Progenitor cell of endocrine pancreas (in vitro differentiated cells): ENCODE measurements at places on chromosomes 1 and 21. TPM values are rescaled to one million over a fixed set of nuclear protein-coding genes. Genes with fewer than 3 reads are reported as not detected.

The SEC16B gene
- total RNA-seq: 0.67 and 1.5 TPM in 2 replicates

The MSTO1 gene
- 53.4 and 62.1 TPM in 2 replicates for total RNA-seq

The LAMC1 gene
- total RNA-seq: 72.9 and 77.3 TPM in 2 replicates

The DNASE2B gene
- 0.26 and 0.36 TPM in 2 replicates for total RNA-seq

GRCh38 chr1:68979891-68980290 is 483.0 kb upstream of the DEPDC1 start:
- no peak for DNase-seq

DNA sequence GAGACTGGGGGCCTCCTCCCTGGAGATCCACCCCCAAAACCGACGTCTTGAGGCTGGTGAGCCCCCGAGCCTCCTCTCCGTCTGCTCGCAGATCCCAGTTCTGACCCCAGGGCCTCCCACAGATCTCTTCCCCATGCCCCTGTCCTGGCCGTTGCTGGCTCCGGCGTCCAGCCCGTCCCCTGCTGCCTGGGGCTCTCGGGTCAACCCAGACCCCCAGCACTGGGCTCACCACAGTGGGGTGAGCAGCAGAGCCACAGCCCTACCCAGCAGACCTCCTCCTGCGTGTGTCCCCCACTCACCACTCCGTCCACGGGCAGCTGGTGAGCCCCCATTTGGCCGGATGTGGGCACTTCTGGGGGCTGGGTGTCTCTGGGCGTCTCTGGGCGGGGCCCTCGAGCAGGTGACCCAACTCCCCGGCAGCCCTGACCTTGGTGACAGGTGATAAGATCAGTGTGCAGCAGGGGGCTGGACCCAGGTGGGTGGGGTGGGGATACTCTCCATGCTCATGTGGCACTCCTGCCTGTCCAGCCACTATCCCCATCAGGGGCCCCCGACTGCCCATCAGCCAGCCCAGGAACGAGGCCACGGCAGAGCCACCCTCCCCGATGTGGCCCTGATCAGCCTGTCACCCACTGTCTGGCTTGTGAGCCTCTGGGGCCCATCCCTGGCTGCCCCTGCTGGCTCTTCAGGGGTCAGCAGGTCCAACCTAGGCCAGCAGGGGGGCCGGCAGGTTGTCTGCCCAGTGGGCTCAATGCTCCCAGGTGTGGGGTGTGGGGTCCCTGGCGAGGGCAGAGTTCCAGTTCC is 709 bp downstream of the TNFRSF14 start:
- no peak for DNase-seq

DNA sequence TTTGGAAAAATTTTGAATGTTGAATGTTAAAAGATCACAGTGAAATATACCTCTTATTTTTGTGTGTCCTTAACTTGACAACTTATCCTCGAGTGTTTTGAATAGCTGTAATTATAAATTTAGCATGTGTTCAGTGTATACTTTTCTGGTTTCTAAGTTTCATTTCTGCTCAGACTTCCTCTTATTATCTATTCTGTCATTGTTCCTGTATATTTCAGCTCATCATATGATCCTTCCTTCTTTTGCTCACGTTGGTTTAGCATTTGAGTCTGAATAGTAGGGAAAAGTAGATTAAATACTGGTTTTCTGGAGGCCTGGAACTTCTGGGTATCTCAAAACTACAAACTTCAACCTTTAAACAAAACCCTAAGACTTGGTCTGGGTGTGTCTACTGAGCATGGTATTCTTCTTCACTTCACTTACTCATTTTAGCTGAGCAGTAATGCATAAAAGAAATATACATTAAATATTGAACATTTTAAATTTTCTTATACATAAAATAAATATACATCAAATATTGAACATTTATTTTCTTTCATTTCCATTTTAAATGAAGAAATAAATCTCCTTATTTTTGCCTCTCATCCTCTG is 3.3 kb upstream of the ATP6V1G3 start:
- DNase-seq: no peak

- no peak for DNase-seq
Measured at GRCh38 chr1:217090060-217090911, 367.1 kb upstream of the ESRRG start.

DNA sequence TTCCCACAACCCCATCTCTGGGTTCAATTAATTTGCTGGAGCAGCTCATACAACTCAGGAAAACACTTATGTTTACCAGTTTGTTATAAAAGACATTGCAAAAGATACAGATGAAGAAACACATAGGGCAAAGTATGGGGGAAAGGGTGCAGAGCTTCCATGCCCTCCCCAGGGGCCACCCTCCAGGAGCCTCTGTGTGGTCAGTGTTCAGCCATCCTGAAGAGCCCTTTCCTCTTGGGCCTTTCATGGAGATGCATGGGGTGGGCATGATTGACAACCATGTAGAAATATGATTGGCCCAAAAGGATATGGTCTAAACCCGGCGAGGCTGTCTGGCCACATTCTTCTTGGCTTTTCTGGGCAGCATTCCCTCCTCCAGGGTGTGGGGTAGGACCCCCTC is 56.8 kb upstream of the PDE9A start:
- no peak for DNase-seq

DNA sequence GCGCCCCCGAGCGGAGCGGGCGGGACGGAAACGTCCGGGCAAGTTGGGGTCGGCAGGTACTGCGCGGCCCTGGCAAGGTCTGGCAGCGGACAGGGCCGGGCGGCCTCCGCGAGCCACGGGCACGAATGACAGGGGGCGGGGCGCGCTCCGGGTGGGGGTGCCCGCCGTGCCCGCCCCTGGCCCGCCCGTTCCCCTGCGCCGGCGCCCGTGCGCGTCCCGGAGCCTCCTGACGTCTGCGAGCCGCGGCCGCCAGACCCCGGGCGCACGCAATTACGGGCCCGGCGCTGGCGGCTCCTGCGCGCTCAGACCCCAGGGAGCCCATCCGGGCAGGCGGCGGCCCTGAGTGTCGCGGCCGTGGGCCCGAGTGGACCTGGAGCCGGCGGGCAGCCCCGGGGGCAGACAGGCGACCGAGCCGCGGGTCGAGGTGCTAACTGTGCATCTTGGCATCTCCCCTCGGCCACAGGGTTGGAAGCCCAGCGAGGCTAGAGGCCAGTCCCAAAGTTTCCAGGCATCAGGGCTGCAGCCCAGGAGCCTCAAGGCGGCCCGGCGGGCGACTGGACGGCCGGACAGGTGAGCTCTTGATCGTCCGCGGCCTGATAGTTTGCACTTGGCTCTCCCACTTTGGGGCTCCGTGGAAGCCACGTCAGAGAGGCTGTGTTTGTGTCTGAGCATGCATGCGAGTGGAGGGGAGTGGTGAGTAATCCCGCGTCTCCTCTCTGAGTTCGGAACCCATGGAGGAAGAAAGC is 918 bp downstream of the MIB2 start:
- DNase-seq: no peak

GRCh38 chr1:30476476-30476875 is 246.9 kb downstream of the MATN1 start:
- DNase-seq: no peak

DNA sequence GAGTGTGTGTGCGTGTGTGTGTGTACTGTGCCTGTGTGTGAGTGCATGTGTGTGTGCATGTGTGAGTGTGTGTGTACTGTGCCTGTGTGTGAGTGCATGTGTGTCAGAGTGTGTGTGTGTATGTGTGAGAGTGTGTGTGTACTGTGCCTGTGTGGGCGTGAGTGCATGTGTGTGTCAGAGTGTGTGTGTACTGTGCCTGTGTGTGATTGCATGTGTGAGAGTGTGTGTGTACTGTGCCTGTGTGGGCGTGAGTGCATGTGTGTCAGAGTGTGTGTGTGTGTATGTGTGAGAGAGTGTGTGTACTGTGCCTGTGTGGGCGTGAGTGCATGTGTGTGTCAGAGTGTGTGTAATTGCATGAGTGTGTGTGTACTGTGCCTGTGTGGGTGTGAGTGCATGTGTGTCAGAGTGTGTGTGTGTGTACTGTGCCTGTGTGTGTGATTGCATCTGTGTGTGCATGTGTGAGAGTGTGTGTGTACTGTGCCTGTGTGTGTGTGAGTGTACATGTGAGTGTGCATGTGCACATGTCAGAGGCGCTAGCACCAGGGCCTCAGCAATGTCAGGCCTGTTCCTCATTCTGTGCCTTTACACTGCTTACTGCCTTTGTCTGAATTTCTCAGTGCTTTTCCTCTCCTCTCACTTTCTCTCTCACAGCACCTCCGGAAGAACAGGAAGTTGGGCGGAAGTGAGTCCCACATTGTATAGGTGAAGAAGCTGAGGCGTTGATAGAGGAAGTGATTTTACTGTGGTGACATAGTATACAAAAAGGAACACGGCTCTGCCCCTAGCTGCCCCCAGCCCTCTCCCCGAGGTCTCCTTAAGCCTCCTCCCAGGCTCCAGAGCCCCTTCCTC is 4.9 kb downstream of the SLC5A9 start:
- DNase-seq: no peak

- DNase-seq: no peak
Measured at GRCh38 chr1:186188004-186188539, 187.0 kb downstream of the TPR start.

DNA sequence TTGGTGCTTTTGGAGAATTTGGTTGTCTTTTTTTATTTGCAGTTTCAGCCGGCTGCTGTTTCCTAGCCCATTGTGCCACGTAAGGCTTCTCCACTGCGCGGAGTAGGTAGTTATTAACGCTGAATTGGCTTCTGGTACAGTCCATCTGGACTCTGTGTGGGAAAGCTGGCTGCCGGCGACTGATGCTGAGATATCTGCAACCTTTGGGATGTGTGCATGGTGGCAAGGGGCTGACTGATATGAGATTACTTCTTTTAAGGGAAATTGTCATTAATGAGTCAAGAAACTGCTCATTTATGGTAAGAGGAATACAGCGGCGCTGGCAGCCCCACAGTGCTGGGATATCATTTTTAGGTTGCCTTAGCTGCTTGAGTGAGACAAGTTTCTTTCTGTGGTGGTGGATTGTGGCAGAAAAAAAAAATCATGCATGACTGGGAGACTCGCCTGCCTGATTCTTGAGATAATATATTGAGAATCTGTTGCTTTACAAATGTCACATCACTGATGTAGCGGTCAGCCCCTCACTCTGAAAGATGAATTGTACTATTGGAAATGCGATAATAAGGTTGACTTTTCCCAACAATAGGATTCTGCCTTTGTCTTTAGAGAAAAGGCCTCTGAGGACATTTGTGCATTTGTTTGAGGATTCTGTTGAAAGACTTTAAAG is 2.5 kb upstream of the ELAVL4 start:
- DNase-seq: no peak

DNA sequence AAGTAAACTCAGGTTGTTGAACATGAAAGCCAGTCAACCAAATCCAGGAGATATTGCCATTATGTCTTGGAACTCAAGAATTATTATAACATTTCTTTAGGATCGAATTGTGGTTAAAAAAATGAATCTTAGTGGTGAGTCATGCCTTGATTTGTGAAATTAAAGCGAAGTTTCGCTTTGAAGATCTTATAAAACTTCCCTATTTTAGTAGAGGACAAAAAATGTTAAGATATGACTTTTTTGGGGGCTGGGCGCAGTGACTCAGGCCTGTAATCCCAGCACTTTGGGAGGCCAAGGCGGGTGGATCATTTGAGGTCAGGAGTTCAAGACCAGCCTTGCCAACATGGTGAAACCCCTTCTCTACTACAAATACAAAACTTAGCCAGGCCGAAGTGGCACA is 39.5 kb upstream of the PTBP2 start:
- no peak for DNase-seq

DNA sequence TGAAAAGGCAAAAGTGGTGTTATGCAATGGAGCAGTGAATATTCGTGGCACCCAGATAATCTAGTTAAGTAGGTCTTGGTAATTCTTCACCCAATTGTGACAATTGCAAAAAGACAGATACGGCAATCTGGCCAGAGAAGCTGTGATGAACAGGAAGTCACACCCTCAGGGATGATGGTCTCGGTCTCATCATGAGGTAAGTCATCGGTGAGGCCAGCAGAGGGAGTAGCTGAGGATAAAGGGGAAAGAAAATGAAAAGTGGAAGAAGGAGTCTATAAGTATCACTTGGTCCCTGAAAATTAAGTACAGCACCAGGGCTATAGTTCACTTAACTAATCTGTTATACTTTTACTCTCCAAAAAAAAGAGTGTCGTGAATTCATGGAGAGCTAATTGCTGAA is 258.8 kb upstream of the NCAM2 start:
- DNase-seq: no peak

DNA sequence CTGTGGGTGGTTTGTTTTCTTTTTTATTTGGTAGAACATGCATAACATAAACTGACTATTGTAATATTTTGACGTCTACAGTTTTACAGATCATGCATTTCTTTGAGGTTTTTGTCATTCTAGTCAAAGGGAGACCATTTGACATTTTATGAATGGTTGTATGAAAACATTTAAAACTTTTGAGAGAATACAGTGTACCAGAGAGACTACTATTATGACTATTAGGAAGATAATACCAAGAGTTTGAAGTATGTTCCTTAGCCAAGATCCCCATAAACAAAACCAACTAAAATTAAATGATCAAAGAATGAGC is 37.3 kb upstream of the RHOU start:
- no peak for DNase-seq

GRCh38 chr21:43287795-43288755 is 119.3 kb downstream of the CRYAA start:
- no peak for DNase-seq

DNA sequence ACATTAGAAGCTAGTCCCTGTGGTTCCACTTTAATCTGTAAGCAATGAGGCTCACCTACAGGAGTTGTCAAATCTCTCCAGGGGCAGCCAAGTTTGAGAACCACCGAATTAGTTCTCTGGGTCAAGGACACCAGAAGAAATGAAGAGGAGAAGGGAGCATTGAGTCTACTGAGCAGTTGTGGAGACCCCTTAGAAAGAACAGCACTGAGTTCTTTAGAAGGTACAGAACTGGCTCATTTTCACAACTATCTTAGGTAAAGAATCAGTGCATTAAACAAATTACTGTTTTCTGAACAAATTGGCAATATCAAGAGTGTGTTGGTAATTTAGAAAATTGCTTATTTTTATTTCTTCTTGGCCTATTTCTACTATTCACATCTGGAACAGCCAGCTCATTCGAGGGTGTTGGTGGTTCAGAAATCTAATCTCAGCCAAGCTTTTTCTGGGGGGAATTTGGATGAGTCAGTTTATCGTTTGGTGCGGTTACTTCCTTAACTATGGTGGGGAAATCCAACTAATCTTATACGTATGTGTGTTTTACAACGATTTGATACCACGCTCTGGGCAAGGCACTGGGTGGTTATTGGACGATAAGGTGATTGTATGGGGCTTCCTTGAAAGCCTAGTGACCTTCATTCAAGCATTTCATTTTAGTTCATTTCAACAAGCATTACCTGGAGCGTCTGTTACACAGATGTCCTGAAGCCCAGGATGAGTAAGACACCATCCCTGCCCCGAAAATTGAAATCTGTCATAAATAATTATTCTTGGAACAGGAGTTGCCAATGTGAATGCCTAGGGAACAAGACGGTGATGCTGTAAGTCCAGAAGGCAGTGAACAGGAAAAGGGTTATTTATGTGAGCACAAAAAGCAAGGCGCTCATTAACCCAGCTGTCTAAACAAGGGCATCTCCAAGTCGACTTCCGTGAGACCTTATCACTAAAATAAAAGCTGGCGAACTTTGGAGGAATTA is 52.0 kb upstream of the TMPRSS2 start:
- no peak for DNase-seq
